ENCODE measurements at places on chromosomes 2 and 18.

- DNase-seq, result no peak
Observed at GRCh38 chr18:75483662-75484061, 56.2 kb upstream of the SMIM21 start.

DNA sequence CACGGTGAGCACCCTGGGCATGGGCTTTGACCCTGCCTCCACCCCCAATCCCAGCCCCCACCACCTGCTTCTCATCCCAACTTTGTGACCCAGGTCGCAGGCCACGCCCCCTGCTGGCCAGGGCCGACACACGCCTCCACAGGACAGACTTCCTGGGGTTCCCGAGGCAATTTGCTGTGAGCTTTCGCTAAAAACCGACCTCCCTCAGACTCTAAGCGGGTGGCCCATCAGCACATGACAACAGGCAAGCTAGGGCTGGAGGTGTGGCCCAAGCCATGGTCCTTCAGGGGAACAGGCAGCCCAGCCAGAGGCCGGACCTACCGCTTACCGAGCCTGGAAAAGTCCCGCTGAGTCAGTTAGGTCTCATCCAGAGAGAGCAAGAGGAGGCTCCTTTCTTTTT lies 31.9 kb downstream of the C1QL2 start:
- DNase-seq, result no peak

DNA sequence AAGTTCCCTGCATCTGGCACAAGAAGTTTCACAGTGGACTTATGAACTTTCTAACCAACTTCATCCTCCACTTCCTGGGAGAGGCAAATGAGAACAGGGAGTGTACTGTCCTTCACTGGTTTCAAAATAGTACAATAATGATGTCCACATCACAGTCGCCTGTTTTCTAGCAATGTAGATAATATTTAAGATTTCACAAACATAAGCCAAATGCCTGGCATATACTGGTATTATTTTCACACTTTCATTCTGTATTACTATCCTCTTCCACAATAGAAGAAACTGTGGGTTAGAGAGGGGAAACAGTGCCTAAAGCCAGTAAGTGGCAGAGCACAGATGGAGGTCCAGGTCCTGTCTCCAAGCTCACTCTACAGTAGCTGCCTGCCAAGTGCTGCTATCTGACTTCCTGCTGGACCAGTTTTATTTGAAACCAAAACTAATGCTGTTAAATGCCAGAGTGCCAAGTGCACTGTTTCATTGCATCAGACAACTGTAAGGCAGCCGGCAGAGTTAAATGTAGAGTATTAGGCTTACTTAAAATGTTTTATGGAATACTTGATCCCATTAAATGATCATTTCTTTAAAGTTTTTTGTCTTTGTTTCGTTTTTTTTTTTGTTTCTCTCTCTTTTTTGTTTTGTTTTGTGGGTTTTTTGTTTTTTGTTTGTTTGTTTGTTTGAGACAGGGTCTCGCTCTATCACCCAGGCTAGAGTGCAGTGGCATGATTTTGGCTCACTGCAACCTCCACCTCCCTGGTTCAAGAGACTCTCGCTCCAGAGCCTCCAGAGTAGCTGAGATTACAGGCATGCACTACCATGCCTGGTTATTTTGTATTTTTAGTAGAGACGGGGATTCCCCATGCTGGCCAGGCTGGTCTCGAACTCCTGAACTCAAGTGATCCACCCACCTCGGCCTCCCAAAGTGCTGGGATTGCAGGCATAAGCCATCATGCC lies 15.1 kb downstream of the COBLL1 start:
- DNase-seq, result no peak

DNA sequence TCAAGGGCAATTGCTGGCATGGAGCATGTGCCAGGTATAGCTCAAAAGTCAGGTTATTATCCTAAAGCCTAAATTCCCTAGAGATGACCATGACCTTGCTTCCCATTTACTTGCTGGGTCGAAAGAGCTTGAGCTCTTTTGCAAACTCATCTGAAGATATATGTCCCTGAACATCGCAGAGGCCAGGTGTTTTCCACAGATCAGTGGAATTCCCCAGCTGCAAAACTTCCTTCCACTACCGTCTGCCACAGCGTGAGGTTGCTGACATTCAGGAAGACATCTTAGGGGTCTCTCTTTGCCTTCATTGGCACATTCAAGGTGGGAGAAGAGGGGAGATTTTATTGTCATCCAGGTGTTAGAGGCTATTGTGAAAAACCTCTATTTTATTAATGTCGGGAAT lies 171.0 kb downstream of the MIB1 start:
- DNase-seq, result no peak

DNA sequence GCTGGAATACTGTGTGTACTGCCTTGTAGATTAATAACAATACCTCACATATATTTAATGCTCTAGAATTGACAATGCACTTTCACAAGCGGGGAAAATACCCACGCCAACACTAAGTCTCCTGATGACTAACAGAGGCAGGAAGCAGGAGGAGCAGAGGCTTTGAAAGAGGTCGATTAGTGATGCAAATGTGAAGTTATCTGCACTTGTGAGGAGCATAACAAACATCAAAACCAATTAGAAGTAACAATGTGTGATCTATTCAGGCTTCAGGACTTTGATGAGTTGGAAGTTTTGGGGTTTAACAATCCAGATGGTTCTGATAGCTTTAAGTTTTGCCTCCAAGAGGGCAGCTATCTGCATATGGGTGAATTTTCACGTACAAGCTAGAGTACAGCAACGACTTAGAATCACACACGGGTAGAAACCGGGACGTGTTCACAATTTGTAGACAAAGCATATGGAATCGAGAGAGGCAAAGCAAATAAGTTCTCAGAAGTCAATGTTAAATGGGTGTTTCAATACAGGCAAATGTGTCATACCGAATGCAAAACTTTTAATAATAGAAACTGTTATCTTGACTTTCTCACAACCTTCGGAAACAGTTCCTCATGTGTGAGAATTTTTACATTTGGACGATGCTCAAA lies 114.5 kb downstream of the METTL8 start:
- no peak for DNase-seq

Data from GF-D8 (cell line).